ENCODE measurements at places on chromosomes 4 and X.
A peak's percentile ranks its signal among the peaks of the same experiment; 100 is the strongest.

DNA sequence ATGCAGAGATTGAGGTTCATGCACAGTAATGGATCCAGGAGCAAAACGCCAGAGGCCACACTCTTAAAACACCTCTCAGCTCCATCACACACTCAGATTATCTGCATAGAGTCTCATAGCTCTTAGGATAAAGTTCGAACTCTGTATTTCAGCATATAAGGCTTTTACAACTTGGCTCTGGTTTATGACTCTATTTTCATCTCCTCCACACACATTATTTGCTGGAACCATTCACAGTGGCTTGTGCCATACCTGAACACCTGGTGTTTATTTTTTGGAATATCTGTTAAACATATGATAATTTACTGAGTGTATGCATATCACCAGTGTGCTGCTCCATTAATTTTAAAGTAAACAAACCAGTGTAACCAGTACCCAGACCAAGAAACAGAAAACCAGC is 27.2 kb downstream of the RASL11B start:
- no peak for DNase-seq

- DNase-seq, result peak; percentile 74
These were observed 50.3 kb upstream of the ENPP6 start for GRCh38 chr4:184267673-184268583.

- no peak for DNase-seq
These were observed 3.1 kb upstream of the ANTXR2 start for GRCh38 chr4:80075995-80076675.

- DNase-seq, result no peak
These were observed 4.6 kb downstream of the RAB33A start for GRCh38 chrX:130176354-130176776.

DNA sequence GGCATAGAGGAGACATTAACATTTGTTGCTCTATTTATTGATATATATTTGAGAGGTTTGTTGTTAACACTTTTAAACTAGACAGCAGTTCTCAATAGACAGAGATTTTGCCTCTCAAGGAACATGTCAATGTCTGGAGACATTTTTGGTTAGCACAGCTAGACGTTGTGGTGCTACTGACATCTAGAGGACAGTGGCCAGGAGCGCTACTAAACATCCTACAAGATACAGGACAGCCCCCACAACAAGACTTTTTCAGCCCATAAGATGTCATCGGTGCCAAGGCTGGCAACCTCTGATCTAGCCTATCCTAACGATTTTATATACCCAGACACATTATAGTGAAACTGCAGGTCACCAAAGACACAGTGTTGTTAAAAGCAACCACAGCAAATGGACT is 18.4 kb upstream of the CTSO start:
- DNase-seq, result no peak

GRCh38 chr4:183469936-183470335 is 25.5 kb downstream of the CDKN2AIP start:
- DNase-seq, result no peak

GRCh38 chr4:90207887-90208454 is 80.8 kb downstream of the CCSER1 start:
- no peak for DNase-seq

GRCh38 chr4:56981795-56982201 is 3.1 kb downstream of the POLR2B start:
- no peak for DNase-seq

DNA sequence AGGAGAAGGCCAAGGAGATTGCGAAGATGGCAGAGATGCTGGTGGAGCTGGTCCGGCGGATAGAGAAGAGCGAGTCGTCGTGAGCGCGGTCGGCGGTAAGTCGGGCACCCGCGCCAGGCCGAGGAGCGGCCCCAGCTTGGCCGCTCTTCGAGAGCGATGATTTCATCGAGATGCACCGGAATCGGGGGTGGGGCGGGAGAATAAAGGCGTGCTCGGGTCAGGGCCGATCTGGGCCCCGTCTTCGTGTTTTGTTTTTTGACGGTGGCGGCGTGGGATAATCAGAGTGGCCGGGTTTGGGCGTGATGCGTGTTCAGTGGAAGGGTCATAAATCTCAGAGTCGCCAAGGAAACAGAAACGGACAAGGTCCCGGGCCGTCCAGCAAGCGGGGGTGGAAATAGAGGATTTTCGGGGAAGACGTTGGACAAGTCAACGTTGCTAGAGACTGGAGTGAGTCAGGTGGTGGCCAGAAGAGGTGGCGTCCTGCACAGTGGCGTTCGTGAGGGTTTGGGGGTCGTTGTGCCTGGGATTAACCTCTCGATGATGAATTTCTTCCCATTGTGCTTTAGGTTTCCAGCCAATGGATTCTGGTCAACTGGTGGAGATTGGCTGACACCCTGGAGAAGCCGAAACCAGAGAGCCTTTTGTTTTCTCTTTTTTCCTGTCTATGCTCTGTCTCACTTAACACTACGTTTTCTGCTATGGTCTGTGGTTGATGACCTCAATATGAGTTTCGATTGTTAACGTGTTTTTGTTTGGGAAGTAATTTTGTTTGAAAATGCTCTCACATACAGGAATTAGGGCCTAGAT is 882 bp downstream of the MRFAP1 start:
- DNase-seq, result peak; percentile 52

- DNase-seq, result no peak
These were observed 68.3 kb upstream of the TMEM150C start for GRCh38 chr4:82630079-82630478.

- DNase-seq, result no peak
These were observed 307.1 kb downstream of the TEX13A start for GRCh38 chrX:104913348-104913747.

DNA sequence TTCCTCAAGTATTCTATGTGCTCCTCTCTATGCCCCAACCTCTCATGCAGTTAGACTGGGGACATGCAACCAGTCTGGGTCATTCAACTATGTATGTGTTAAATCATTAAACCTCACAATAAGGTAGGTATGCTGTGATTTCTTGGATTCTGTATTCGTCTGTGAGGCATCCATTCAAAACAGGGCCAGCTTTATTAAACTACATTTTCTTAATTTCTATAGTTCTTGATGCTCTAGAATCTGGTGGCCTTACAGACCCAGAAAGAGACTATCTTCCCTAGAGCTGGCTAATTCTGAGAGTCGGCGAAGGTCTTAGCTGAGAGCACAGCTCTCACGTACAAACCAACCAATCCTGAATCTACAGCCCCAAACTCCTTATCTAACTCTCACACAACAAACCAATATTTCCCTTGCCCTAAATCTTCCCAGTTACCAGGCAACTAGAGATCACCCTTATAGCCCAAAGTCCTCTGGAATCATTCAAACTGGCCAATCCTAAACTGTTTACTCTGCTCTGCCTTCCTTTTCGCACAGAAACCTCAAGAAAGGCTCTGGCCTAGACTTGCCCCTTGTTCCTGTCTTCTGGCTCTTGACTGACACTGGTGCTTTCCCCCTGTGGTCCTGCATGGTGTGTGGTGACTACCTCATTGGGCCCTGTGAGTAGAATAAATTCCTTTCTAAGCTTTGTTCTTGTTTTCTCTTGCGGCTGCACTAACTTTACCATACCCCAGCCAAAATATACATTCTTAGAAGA is 203.5 kb upstream of the TET2 start:
- peak; percentile 25 for DNase-seq

GRCh38 chrX:14359727-14360126 is 169.6 kb upstream of the GLRA2 start:
- no peak for DNase-seq

GRCh38 chr4:107658400-107659336 is 61.4 kb downstream of the PAPSS1 start:
- no peak for DNase-seq

- no peak for DNase-seq
These were observed 346.3 kb downstream of the FBXW7 start for GRCh38 chr4:152189451-152190179.

DNA sequence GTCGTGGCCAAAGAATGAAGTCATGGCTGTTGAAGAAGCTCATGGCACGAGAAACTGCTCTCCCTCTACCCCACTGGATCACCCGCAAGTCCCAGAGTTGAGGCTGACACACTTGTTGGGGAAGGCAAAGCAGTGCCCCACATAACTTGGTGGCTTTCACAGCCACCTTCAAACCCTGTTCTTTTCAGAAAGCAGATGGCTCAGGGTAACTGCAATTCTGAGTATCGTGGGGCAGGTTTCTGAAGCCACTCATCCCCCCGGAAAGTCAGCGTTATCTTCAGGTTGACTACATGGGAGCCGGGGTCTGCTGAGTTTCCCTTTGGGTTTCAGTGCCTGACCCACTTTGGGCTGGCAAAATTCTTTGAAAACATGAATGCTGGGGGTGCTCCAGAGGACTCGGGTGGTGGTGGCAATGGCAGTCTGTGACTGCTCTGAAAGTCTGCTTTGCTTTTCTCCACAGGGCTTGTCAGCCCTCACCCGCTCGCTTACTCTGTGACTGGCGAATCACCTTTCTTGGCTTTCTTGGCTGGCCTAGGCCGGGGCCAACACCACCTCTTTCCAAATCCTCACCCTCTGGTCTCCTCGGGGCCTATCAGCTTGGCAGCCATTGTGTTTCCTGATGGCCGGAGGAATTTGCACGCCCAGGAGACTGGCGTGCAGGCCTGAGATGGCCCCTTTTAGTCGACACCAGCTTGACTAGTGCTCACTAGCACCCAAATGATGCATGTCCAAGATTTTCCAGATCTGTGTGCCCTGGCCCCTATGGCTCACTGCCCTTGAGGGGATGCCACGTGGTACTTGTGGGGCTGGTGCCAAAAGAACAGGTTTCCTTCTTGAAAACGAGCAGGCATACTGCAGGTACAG is 7.3 kb downstream of the PPP1R3F start:
- no peak for DNase-seq

DNA sequence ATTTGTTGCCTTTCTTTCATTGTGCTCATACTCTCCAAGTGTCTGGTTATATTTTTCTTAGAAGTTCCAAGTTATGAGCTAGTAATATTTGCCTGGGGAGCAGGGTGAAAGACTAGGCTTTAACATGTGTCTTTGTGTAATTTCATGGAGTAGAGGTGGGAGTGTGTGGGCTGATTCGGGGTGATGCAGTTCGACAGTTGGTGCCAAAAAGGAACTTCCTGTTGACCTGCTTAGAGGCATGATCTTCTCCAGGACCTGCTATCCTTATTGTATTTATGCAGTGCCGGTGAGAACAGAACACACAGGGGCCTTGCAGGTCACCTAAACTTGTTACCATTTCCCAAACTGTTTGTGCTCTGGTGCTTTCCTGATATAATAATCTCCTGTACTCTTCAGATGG is 21.2 kb downstream of the USP53 start:
- DNase-seq, result peak; percentile 8

DNA sequence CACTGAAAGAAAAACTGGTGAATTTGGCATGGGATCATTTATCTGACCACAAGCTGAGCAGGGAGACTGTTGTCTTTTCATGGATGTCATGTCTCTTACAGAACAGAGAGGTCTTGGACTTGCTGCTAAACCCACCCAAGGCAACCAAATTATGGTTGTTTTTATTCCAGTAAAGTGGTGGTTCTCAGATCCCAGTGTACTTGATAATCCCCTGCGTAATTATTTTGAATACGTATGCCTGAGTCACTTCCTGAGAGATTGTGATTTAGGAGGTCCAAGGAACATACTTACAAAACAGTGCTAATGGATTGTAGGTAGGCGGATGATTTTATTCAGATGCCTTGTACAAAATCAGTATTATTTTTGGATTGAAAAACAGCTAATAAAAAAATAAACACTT is 585.6 kb downstream of the IL1RAPL1 start:
- DNase-seq, result no peak

- no peak for DNase-seq
These were observed 192.1 kb downstream of the SPRY1 start for GRCh38 chr4:123588631-123589241.

GRCh38 chrX:39777623-39778025 is 320.1 kb downstream of the BCOR start:
- DNase-seq, result peak; percentile 51

- DNase-seq, result no peak
These were observed 278.3 kb downstream of the SPRY1 start for GRCh38 chr4:123674762-123675465.

GRCh38 chr4:11949355-11949754 is 520.7 kb upstream of the HS3ST1 start:
- DNase-seq, result no peak

DNA sequence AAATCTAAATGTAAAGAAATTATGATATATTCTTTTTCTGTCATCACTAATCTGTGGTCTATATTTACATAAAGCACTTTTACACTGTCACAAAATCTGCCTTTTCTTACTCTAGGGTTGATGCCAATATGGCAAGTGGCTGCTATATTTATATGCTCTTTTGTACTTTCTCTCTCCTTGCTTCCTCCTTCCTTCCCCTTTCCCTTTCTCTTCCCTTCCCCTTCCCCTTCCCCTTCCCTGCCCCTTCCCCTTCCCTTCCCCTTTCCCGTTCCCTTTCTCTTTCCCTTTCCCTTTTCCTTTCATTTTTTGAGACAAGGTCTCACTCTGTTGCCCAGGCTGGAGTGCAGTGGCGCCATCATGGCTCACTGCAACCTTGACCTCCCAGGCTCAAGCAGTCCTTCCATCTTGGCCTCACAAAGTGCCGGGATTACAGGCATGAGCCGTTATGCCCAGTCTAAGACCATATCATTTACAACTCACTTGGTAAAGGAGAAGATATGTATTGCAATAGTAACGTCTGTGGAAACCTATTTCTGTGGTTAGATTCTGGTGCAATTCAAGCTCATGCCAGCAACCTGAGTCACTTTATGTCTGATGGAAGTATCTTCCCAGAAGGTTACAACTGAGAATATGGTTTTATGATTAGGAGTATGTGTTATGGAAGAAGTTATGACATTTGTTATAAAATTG is 13.9 kb upstream of the PLAC8 start:
- DNase-seq, result no peak

GRCh38 chr4:27154706-27155105 is 294.1 kb downstream of the STIM2 start:
- no peak for DNase-seq

- no peak for DNase-seq
These were observed 182.0 kb downstream of the PALLD start for GRCh38 chr4:168678751-168679366.

GRCh38 chr4:158714937-158715336 is 8.3 kb downstream of the PPID start:
- DNase-seq, result no peak

DNA sequence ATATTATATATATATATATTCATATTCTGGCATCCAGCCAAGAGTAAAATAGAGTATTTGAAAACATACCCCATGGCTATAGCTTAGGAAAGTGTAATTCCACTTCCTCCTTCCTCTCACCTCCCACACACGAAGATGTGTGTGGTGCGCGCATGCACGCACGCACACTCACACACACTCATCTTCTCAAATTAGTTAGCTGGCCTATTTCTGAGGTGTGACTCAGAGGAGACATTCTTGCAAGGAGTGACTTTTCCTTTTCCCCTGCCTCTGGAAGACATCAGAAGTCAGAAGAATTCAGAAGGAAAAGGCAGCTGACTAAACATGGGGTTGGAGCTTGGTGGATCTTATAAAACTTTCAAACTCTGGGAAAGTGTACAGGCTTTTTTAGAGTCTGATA is 8.8 kb downstream of the ENPEP start:
- no peak for DNase-seq

- DNase-seq, result no peak
These were observed 49.6 kb downstream of the TBC1D14 start for GRCh38 chr4:6959261-6959660.

- DNase-seq, result no peak
These were observed 65.6 kb upstream of the BLTP1 start for GRCh38 chr4:122086338-122087065.

GRCh38 chr4:148270630-148271029 is 171.6 kb downstream of the NR3C2 start:
- DNase-seq, result no peak
